ENCODE measurements at places on chromosomes 1 and 21. TPM values are rescaled to one million over a fixed set of nuclear protein-coding genes. Genes with fewer than 3 reads are reported as not detected.

DNA sequence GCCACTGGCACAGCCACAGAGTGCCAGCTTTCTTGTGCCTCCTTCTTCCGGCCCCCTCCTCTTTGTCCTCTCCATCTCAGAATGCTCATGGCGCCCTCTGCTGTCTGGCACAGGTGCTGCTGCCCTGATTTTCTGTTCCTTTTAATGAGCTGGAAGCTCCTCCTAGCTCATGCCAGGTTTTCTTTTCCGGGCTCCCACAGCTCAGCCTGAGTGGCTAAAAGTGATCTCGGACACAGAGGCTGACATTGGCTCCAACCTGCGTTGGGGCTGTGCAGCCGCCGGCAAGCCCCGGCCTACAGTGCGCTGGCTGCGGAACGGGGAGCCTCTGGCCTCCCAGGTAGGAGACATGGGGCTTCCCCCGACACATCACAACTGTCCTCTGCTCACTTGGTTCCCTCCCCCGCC, 18.7 kb downstream of the CNTN2 start:
- DNase-seq: peak; percentile 35

DNA sequence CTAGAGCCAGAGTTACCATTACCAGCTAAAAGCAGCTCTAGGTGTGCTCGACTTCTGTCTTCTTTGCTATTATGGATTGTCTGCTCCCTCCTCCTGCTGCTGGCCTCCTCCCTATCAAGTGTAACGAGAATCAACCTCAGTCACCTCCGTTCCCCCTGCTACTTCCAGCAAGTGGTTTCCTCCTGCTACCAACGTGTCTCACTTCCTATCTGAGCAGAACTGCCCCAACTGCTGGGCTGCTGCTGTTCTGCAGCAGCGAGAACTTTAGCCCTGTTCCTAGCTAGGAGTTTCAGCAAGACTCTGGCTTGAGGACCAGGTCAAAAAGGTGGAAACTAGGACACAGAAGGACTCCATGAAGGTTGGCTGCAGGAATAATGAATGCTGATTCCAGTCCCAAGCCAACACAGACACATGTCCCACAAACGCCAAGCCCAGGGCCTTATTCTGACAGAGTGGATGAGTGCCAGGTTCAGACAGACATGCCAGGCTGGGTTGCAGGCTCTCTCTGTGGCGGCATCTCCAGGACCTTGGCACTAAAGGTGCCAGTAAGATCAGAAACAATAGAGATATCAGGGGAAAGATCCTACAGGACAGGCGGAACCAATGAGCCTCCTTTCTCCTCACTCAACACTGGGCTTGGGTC, 46.9 kb downstream of the CD34 start:
- DNase-seq: no peak

DNA sequence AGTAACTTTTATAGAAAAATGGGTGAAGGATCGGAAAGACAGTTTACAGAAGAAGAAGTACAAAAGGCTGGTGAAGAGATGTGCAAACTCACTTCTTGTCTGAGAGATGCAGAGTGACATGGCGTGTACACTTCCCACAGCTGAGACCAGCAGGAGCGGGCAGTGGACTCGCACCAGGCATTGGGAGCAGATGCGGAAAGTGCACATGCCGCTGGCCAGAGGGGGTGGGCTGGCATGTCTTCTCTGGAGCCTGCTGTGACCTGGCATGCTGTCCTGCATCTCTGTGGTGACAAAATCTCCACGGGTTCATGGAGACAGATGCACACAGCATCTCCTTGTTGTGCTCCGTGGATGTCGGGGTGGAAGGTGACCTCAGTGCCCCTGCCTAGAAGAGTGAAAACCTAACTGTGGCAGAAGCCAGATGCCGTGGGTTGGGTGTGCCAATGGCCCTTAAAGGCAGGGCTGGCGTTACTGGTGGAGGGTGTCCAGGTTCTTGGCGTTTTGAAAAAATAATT, 128.6 kb upstream of the COL6A1 start:
- DNase-seq: no peak

DNA sequence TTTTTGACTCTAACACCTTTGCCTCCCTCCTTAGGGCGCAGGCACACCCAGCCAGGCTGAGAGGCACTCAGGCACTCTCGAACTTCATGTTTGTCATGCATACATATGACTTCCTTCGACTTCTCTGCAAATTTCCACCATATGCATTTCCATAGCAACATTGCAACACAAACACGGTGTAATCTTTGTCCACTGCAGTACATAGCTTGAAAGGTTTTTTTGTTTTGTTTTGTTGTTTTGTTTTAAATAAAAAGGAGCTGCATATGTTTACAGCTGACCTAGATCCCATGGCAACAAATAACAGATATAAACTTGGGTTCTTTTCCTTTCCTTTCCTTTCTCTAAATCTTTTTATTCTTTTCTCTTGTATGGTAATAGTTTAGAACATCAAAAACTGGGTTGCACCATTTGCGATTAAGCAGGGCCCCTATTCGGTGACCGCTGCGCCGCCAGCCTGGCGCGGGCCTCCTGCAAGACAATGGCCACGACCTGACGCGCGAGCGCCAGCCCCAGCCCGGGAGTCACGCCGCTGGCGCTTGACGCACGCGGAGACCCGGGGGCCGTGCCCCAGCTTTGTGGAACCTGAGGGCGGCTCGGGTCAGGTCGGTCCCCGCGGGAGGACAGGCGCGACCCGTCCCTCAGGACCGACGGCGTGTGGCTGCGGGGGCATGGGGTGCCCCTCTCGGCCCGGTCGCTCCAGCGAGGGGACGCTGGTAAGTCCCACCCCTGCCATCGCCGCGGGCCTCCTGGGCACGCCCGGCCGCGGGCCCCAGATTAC, 35.2 kb downstream of the CCN1 start:
- DNase-seq: no peak

DNA sequence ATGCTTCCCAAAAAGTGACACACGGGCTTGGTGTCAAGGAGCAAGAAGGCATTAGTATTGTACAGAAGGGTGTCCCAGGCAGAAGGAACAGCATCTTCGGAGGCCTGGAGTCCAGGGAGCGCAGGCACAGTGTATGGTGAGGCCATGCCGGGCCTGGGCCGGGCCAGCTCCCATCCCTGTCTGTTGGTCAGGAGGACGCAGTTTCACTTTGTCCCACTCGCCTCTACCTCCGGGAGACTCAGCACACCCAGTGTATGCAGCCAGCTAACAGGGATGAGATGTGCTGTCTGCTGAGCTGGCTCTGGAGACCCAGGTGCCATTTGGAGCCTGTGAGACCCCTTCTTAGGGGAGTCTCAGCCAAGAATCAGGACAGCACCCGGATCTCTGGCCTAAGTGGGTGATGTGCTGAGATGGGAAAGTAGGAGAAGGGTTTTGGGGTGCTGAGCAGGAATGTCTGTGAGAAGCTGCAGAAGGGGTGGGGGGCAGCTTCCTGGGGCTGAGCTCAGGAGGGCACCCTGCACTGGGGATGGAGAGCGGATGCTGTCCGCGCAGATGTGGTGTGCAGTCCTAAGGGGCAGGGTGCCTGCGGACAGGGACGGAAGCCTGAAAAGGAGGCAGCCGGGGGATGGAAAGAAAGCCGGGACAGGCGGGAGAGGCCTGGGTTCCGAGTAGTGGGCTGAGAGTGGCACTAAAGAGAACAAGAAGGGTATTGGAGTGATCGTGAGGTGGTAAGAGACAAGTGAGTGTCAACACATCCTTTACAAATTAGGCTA, 25.7 kb downstream of the DMRTB1 start:
- no peak for DNase-seq

DNA sequence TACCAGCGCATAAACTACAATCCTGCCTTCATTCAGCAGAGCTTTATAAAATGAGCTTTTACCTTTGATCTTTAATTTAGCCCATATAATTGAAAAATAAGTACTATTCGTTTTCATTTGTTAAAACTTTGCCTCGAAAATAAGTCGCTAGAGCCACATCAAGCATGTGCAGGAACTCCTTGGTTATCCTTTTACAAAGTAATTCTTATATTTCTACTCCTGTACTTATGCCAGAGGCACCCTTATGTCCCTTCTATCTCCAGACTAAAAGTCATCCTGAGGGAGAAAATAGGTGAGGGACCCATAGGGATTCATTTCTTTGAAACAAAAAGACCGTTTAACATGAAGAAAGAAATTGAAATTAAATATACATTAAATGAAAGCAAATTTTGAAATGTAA, 278.2 kb upstream of the C1orf105 start:
- no peak for DNase-seq

DNA sequence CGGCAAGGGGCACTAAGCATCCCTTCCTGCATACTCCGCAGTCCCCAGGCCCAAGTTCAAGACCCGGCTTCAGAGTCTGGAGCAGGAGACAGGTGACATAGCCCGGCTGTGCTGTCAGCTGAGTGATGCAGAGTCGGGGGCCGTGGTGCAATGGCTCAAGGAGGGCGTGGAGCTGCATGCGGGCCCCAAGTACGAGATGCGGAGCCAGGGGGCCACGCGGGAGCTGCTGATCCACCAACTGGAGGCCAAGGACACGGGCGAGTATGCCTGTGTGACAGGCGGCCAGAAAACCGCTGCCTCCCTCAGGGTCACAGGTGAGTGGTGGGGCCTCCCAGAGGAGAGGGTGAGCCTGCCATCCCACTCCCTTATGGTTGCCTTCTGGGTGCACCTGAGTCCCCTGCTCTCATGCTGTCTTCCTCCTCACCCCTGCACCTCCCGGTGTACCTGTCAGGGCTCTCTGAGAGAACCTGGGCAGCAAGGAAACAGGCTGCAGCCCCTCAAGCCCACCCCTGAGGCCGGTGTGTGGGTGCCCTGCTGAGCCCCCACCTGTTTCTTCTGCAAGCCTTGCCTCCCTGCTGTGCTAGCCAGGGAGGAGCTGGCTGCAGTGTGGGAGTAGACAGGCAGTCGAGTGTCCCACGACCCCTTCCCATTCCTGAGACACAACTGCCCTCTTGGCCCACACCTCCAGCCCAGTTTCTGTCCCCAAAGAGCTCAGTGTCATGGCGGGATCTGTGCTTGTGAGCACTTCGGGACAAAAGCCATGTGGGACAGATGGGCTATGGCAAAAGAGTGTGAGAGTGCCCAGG, 99.2 kb downstream of the TRIM11 start:
- DNase-seq: no peak

DNA sequence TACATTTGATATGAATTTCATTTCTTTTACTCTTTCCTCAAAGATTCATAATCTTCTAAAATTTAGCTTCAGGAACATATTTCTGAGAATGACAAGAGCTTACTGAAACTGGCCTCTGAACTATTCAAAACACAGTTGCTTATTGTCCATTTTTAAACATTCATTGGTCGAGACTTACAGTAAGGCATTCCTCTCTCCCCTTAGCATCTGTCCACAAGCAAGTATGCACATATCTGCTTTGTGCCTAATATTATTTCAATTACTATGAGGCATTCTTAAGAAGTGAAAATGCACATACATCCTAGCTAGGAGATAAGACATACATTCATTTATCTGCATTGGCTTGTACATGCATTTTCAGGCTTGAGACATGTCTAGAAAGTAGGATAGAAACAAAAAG, 488.7 kb downstream of the PTBP2 start:
- DNase-seq: no peak

GRCh38 chr1:19405761-19406487, 79.4 kb downstream of the CAPZB start:
- no peak for DNase-seq

AADACL3 gene
- not detected for total RNA-seq

SLC27A3 gene
- total RNA-seq: 14.3 TPM

GPR37L1 gene
- 0.10 TPM for total RNA-seq

VSIG8 gene
- total RNA-seq: not detected

SMAP2 gene
- 16.4 TPM for total RNA-seq

SLC19A2 gene
- 10.1 TPM for total RNA-seq

RXRG gene
- not detected for total RNA-seq

IL24 gene
- not detected for total RNA-seq

CYP4X1 gene
- not detected for total RNA-seq

CTTNBP2NL gene
- total RNA-seq: 18.0 TPM

IGSF9 gene
- 10.3 TPM for total RNA-seq
